CD4-positive, alpha-beta T cell treated with Interleukin-21 for 1 hour (primary cell): ENCODE measurements at places on chromosomes 5 and 9.

GRCh38 chr5:179054036-179054785 lies 6.0 kb upstream of the ZNF354C start:
- no peak for DNase-seq

DNA sequence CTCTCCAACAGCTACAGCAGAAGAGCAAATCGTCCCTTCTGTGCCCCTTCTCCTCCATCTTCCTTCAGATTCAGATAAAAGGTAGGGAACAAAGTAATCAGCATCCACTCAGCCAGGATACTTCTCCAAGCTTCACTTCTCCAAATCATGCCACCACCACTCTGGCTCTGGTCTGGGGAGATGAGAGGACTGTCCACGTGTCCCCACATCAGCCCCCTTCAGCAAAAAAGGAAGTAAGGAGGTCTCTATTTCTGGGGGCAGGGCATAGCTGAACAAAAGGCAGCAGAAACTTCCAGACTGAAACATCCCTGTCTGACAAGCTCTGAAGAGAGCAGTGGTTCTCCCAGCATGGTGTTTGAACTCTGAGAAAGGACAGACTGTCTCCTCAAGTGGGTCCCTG lies 116.9 kb downstream of the C5orf15 start:
- no peak for DNase-seq

DNA sequence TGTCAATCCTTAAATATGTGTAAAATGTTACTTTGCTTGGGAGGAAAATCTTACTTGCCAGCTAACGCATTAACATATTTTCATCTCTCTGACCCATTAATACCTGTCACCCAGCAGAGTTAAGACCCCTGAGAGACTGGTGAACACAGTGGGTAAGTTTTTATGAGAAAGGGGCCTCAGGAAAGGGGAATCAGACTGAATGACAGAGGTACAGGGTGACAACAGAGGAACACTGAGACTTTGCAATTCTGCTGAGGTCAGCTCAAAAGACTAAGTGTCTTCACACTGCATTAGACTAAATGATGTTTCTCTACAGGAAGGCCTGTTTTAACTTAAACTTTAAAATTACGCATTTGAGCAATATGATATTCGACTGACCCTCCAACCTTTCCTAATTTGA lies 223.8 kb downstream of the EFNA5 start:
- no peak for DNase-seq

- no peak for DNase-seq
Observed at GRCh38 chr9:13719446-13719845, 440.0 kb upstream of the MPDZ start.

DNA sequence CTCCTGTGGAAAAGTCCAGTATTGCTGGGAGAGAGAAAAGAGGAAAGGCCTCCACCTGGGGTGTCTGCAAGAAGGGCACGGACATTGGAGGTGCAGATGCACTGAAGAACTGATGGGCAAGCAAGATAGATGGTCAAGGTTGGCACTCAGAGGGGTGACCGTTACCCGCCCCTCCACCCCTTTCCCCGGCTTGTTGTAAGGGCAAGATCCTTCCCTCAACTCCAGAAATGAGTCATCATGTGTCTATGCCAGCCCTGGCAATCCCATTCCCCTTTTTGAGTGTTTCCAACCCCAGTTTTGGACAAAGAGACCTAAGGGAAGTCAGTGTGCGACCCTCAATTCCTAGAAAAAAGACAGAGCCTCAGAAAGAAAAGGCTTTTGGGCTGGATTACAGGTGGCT lies 34.9 kb upstream of the ATP6V1G1 start:
- DNase-seq = no peak
